ENCODE measurements at places on chromosomes 3 and 15.

GRCh38 chr3:102297072-102297658 lies 137.7 kb upstream of the ZPLD1 start:
- DNase-seq: no peak

DNA sequence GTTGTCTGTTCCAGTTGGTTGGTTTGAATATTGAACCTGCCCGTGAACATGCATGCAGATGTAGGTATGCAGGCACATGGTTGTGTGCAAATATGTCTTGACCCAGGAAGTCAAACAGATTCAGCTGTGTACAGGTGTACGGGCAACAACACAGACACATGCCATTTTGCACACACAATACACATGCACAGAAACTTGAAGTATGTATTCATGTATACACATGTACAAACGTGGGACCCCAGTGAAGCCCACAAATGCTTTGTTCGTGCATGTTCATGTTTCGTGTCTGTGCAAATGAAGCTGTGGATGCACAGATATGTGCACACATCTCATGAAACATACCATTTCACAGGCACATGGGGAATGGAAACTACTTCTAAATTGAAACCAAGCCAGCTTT lies 30.7 kb downstream of the IDH3A start:
- DNase-seq: no peak

- no peak for DNase-seq
Measured at GRCh38 chr3:16288664-16289063, 23.7 kb downstream of the OXNAD1 start.

DNA sequence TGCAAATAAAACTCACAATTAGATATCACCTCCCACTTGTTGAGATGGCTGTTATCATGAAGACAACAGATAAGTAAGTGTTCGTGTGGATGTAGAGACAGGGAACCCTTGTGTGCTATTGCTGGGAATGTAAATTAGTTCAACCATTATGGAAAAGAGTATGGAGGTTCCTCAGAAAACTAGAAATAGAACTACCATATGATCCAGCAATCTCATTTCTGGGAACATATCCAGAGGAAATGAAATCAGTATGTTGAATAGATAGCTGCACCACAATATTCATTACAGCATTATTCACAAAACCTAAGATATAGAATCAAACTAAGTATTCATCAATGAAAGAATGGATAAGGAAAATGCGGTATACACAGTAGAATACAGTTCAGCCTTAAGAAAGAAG lies 418.7 kb upstream of the CNTN6 start:
- no peak for DNase-seq
